ENCODE measurements at places on chromosomes 5 and 9. TPM values are rescaled to one million over a fixed set of nuclear protein-coding genes. Genes with fewer than 3 reads are reported as not detected.
A peak's percentile ranks its signal among the peaks of the same experiment; 100 is the strongest.

- H3K27me3 ChIP-seq, result no peaks in the 10 kb centered on the region
- DNase-seq, result no peak
- no peak overlapping the region for H3K27ac ChIP-seq
- H3K4me3 ChIP-seq, result no peak overlapping the region
Observed at GRCh38 chr9:136516191-136516654, 29.6 kb downstream of the NOTCH1 start.

GRCh38 chr5:157130925-157131324, 11.7 kb downstream of the MED7 start:
- peaks cover 6% of the 10 kb centered on the region for H3K36me3 ChIP-seq
- H3K4me1 ChIP-seq, result peaks cover 31% of the 10 kb centered on the region
- no peak overlapping the region for H3K27ac ChIP-seq

DNA sequence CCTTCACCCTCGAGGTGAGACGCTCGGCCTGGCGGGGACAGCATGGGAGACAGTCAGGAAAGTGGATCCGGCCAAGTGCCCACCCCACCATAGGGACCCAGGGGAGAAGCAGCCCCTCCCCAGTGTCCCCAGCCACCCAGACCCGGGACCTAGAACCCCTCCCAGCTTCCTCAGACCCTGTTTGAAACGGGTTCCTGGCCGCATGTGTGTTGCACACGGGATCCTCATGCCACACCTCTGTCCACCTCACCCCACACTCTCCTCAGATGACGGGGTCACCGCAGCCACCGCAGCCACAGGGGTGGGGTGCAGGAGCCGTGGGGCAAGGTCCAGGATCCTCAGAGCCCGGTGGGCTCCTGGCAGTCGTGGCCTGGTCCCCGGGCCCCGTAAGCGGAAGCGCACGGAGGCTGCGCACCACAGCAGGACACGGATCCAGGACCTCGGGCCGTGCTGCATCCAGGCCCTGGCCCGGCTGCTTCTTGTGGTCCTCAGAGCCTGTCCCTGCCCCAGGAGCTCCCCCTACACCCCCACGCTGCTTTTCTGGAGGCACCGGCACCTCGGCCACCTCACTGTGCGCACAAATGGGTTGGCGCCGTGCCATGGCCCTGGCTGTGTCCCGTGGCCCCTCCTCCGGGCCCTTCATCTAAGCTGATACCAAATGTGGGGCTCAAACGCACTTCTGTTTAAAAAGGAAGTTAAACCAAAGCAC, 15.3 kb downstream of the TERT start:
- H3K27ac ChIP-seq, result no peak overlapping the region
- peaks cover 12% of the 10 kb centered on the region for H3K36me3 ChIP-seq
- no peaks in the 10 kb centered on the region for H3K4me1 ChIP-seq
- DNase-seq, result no peak
- H3K27me3 ChIP-seq, result peaks cover 3% of the 10 kb centered on the region

GRCh38 chr9:135992486-135993408, 31.6 kb upstream of the UBAC1 start:
- H3K36me3 ChIP-seq, result no peaks in the 10 kb centered on the region
- no peak overlapping the region for H3K4me3 ChIP-seq
- peak; percentile 58 for DNase-seq
- no peak overlapping the region for H3K27ac ChIP-seq
- H3K4me1 ChIP-seq, result peaks cover 16% of the 10 kb centered on the region
- no peaks in the 10 kb centered on the region for H3K27me3 ChIP-seq

GRCh38 chr9:73081979-73082657, 69.5 kb upstream of the ANXA1 start:
- no peaks in the 10 kb centered on the region for H3K36me3 ChIP-seq
- peak; percentile 10 for DNase-seq
- H3K4me3 ChIP-seq, result no peak overlapping the region
- peaks cover 3% of the 10 kb centered on the region for H3K27me3 ChIP-seq
- H3K27ac ChIP-seq, result no peak overlapping the region
- H3K4me1 ChIP-seq, result no peaks in the 10 kb centered on the region

GRCh38 chr9:100474924-100475276, 2.0 kb downstream of the TMEFF1 start:
- H3K4me3 ChIP-seq, result no peak overlapping the region
- no peak for DNase-seq
- H3K27ac ChIP-seq, result no peak overlapping the region
- peaks cover 32% of the 10 kb centered on the region for H3K27me3 ChIP-seq
- H3K4me1 ChIP-seq, result peaks cover 3% of the 10 kb centered on the region

- no peaks in the 10 kb centered on the region for H3K36me3 ChIP-seq
- no peaks in the 10 kb centered on the region for H3K4me1 ChIP-seq
- no peak within 1 kb of the TSS for H3K4me3 ChIP-seq
- no peak for DNase-seq
Observed at GRCh38 chr9:19788614-19789271, at the start of gene SLC24A2. TSS of gene SLC24A2 (minus strand) at chr9:19789037.

- no peak overlapping the region for H3K4me3 ChIP-seq
- no peaks in the 10 kb centered on the region for H3K36me3 ChIP-seq
- no peak for DNase-seq
- no peak overlapping the region for H3K27ac ChIP-seq
Observed at GRCh38 chr9:72627956-72628540, 106.6 kb downstream of the TMC1 start.

GRCh38 chr5:74643111-74643562, 2.6 kb upstream of the ENC1 start:
- H3K36me3 ChIP-seq, result no peaks in the 10 kb centered on the region
- H3K27ac ChIP-seq, result no peak overlapping the region
- H3K27me3 ChIP-seq, result peaks cover 33% of the 10 kb centered on the region
- no peak overlapping the region for H3K4me3 ChIP-seq
- H3K4me1 ChIP-seq, result peaks cover 29% of the 10 kb centered on the region

- DNase-seq, result no peak
- H3K4me3 ChIP-seq, result no peak overlapping the region
- H3K27me3 ChIP-seq, result peaks cover 4% of the 10 kb centered on the region
Observed at GRCh38 chr5:14238272-14238671, 95.1 kb downstream of the TRIO start.

- no peaks in the 10 kb centered on the region for H3K4me1 ChIP-seq
- no peak overlapping the region for H3K4me3 ChIP-seq
- no peak for DNase-seq
- H3K36me3 ChIP-seq, result no peaks in the 10 kb centered on the region
- H3K27me3 ChIP-seq, result no peaks in the 10 kb centered on the region
- H3K27ac ChIP-seq, result no peak overlapping the region
Observed at GRCh38 chr5:31393126-31393525, 138.8 kb downstream of the DROSHA start.

DNA sequence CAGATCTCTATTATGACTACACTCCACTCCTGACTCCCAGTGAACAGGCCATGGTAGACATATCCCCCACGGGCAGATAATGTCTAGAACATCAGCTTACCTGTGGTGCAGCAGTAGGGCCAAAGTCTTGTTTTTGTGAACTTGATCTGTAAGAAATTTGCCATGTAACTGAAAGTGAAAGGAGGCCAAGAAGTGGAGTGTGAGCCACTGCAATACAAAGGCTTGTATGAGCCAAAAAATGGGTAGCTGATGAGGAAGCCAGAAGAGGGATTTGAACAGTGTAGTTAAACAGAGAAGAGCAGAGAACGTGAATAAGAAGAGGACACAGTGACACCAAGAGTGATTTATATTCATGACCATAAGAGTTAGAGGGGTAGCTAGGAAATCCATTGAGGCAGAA, 361.7 kb downstream of the DMRT2 start:
- H3K36me3 ChIP-seq, result no peaks in the 10 kb centered on the region
- no peak overlapping the region for H3K4me3 ChIP-seq
- no peaks in the 10 kb centered on the region for H3K4me1 ChIP-seq
- no peak overlapping the region for H3K27ac ChIP-seq

DNA sequence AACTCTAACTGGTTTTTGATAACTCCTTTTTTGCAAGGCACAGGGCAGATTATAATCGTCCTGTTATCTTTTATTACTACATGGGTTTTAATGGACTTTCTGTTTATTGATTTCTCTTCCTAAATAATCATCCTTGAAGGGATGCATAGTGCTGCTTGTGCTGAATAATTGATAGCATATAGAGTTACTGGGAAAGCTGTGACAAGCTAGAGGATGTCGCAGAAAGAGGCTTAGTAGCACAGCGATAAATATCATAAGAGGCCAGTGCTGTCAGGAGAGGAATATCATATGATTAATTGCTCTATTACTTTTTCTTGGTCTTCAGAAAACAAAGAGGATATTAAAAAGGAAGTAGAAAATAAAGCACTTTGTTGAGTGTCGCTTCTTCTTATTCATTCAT, 1007.1 kb upstream of the ACO1 start:
- H3K27me3 ChIP-seq, result no peaks in the 10 kb centered on the region
- no peaks in the 10 kb centered on the region for H3K36me3 ChIP-seq
- no peaks in the 10 kb centered on the region for H3K4me1 ChIP-seq
- H3K27ac ChIP-seq, result no peak overlapping the region
- no peak for DNase-seq

The LHX6 gene
- total RNA-seq, result 0.07 TPM

The ZNF462 gene
- total RNA-seq, result not detected

The COL15A1 gene
- total RNA-seq, result 0.07 TPM

The TAF11L13 gene
- not detected for total RNA-seq

The ARID3C gene
- 0.32 TPM for total RNA-seq

Measured in activated CD8-positive, alpha-beta T cell treated with anti-CD3 and anti-CD28 coated beads for 36 hours (primary cell).